ENCODE measurements at places on chromosomes 2 and 18.

DNA sequence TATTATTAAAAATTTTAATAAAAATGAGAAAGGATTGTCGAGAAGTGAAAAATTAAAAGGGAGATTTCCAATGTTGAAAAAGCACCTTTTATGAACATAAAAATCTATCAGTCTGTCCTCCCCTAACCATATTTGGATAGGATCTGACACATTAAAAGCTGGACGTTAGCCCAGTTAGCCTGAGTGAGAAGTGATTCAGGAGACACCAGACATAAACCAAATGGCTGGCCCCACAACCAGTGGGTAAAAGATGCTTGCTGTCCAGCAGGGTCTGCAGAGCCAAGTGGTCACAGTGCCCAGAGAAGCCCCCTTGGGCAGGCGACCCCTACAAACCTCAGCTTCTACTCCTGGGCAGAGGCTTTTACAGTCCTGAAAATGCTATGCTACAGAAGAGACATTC is 253.8 kb upstream of the LYPD1 start:
- DNase-seq = no peak

DNA sequence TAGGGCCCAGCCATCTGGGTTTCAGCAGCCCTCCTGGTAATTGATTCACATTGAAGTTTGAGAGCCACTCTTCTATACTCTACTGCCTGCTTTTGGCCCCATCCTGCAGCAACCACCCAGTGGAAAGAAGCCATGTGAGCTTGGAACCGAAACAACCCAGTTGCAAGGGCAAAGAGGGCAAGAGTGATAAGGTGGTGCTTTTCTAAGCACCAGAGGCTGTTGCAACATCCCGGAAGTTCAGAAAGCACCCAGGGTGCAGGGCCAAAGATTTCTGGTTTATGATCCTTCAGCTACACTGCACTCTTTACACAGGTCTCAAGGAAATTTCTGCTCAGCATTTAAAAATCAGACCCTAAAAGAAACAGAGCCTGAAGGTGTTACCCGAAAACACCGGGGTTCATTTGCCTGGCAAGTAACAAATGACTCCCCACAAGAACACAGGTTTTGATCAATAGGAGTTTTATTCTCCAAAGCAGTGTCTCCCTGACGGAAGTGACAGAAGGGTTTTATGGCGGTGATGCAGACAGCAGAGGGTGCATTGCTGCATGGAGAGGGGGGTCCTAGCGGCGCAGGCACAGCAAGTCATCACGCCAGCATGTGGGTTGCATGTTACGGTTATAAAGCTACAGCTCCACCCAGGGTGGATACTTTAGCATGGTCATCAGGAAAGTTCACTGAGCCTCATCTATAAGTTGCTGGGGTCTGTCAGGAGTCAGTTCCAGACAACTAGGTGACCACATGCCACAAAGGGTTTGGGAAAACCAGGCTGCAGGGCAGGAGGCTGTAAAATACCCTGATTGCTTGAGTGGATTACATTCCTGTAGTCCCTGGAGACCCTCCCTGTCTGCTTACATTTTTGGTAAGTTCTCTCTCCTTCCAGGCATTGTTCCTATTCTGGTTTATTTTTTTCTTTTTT is 28.8 kb upstream of the TMEM37 start:
- peak; percentile 50 for DNase-seq

DNA sequence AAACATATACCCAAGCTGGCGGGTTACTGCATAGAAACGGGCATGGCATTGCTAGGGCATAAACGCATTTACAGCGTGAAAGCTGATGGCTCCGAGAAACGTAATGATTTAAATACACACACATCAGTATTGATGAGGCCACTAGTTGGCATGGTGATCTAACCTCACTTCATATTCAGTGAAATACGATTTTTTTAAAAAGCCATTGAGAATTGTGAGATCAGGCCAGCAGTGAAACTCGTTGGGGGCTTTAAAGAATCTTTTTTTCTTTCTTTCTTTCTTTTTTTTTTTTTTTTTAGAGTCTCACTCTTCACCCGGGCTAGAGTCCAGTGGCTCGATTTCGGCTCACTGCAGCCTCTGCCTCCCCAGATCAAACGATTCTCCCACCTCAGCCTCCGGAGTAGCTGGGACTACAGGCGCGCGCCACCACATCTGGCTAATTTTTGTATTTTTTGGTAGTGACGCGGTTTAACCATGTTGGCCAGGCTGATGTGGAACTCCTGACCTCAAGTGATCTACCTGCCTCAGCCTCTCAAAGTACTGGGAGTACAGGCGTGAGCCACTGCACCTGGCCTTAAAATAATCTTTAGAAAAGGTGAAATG is 2.4 kb upstream of the SMAD7 start:
- DNase-seq = no peak

DNA sequence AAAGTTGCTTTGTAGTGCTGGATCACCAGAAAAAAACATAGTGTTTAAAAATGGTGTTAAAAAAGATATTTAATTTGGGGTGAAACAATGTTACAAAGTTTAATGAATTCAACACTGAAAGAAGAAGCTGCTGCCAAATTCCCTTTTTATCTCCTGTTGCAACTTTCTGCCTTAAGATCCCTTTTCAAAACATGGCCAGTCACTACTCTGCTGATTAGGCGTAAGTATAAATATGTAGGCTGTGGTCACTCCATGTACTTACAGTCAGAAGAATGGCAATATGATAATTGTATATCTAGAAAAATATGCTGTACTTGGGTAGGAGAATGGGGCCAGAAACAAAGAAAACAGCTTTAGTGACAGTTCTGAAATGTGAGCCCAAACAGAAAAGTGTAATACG is 123.5 kb upstream of the ZBTB14 start:
- peak; percentile 10 for DNase-seq

DNA sequence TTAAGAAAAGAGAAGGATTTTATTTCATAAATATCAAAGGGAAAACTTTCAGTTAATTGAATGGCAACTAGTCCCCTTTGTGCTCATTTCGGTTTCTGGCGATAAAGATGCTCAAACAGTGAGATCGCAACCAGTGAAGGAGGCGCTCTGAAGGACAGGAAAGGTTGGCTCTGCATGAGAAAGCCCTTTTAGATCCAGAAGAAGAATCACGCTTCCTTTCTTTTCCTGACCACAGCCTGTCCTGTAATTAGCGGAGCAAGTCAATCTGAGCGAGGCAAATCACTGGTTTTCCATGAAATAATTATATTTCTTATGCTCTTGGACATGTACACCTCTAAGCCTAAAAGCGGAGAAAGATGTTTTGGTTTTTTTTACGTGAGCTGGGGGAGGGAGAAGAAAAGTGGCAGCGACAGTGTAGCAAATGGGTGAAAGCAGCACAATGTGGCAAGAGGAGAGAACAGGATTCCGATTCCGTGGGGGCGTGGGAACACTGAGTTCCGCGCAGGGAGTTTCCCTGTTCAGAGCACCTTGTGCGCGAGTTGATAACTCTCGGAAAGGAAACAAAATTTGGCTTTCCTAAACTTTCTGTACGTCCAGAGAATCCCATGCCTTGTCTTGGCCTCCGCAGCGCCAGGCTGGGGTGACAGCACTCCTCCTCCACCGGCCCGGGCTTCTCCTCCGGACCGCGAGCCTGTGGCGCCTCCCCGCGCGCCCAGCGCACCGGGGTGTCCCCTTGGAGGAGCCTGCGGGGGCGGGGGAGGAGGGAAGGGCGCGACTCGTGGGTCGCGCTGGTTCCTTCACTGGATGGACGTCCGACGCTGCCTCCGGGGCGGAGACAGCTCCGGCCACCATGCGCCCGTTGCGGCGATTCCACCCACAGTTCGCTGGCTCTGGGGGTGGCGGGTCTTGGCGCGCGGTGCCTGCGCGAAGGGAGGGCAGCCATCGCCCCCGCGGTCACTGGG is 620 bp upstream of the SLC9A2 start:
- DNase-seq = peak; percentile 72

DNA sequence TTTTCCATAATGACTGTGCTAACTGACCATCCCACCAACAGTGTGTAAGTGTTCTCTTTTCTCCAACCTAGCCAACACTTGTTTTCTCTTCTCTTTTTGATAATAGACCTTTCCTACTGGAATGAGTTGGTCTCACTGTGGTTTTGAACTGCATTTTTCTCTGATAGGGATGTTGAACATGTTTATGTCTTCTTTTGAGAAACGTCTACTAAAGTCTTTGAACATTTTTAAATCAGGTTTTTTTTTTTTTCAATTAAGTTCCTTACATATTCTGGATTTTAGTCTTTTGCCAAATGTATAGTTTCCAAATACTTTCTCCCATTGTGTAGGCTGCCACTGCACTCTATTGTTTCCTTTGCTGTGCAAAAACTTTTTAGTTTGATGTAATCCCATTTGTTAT is 405.5 kb upstream of the FIGN start:
- DNase-seq = no peak

- DNase-seq = no peak
Observed at GRCh38 chr2:158463496-158464095, 6.8 kb downstream of the PKP4 start.

GRCh38 chr2:3535794-3536681 is 16.7 kb upstream of the ADI1 start:
- DNase-seq = peak; percentile 65

- DNase-seq = no peak
Observed at GRCh38 chr2:10265329-10266132, 37.2 kb upstream of the HPCAL1 start.

GRCh38 chr2:120683081-120683480 is 52.6 kb upstream of the GLI2 start:
- no peak for DNase-seq

GRCh38 chr2:68964282-68964681 is 10.2 kb upstream of the GKN1 start:
- no peak for DNase-seq

GRCh38 chr18:59822612-59823550 is 76.9 kb upstream of the PMAIP1 start:
- peak; percentile 6 for DNase-seq

- DNase-seq = no peak
Observed at GRCh38 chr2:237754182-237754581, 44.4 kb upstream of the RBM44 start.

DNA sequence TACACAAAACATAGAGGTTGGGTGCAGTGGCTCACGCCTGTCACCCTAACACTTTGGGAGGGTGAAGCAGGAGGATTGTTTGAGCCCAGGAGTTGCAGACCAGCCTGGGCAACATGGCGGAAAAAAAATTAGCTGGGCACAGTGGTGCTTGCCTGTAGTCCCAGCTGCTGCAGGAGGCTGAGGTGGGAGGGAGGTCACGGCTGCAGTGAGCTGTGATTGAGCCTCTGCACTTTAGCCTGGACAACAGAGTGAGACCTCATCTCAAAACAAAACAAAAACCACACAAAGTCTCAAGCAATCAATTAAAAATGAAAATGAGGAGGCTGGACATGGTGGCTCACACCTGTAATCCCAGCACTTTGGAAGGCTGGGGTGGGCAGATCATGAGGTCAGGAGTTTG is 4.9 kb downstream of the NOP58 start:
- DNase-seq = no peak

DNA sequence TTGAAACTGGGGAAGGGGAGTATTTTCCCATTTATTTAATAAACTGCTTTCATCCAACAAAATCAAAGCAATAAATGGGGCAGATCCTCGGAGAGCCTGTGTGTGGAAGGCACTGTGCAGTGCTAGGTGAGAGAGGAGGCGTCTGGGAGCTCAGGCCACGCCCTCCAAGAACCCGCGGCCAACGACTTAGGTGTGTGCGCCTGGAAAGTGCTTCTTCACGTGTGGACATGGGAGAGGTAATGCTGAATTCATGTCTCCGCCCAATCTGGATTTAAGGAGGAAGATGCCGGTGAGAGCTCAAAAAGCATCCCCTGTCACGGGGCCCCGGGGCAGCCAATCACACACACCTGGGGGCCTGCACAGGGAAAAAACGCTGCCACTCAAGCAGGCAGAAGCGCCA is 77.4 kb downstream of the HDAC4 start:
- no peak for DNase-seq

- no peak for DNase-seq
Observed at GRCh38 chr2:75162897-75163296, 36.4 kb downstream of the TACR1 start.

- DNase-seq = no peak
Observed at GRCh38 chr2:203809084-203809521, 58.5 kb upstream of the CTLA4 start.

- DNase-seq = no peak
Observed at GRCh38 chr18:56044239-56044638, 456.2 kb upstream of the TCF4 start.

DNA sequence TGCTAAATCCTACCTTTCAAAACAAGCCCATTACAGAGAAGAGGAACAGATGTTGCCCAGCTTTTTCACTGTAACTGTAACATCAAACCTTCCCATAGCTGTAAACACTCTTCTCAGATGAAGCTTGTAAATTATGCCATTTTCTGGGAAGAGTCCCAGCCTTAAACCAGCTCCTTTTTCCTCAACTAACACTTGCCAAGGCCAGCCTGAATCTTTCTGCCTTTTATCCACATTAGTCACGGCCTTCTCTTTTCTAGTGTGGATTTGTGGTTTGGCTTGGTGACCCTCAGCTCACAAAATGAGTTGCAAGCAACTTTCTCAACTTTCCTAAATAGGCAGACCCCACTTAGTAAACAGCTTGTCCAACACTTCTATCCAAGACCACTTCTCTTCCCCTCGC is 90.2 kb downstream of the CABLES1 start:
- no peak for DNase-seq

- DNase-seq = no peak
Observed at GRCh38 chr2:226640501-226640900, 159.1 kb downstream of the IRS1 start.

GRCh38 chr2:230827774-230828271 is 36.9 kb upstream of the ITM2C start:
- no peak for DNase-seq

DNA sequence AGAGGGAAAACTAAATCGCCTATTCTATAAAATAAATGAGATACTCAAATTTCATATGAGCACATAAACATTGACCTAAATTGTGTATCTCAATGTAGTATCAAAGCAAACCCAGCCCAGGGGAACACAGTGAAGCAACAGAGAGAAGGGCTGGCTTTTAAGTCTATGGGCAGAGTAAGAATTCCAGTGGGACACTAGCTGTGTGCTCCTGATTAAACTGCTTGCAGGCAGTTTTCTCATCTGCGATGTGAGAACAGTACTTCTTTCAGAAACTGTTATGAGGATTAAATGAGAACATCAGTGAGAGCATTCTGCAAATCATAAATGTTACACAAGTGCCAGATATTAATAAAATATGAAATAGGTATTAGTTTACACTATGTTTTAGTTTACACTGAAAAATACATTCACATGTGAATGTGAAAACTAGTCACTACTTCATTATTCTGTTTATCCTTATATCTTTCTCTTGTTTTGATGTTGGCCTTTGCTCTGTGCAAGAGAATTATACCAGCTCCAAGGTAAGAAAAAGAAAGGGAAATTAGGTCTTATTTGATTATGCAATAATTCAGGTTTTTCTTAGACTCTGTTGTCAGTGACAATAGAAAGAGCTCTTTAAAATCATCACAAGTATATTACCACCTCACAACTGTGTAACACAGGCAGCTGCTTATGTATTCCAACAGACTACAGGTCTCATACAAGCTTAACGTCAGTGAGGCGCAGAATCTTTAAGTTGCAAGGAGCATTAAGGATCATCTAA is 47.5 kb downstream of the GAREM1 start:
- DNase-seq = no peak

- DNase-seq = no peak
Observed at GRCh38 chr2:205769879-205770278, 87.6 kb downstream of the NRP2 start.
